ENCODE measurements at places on chromosomes 1 and 21.

DNA sequence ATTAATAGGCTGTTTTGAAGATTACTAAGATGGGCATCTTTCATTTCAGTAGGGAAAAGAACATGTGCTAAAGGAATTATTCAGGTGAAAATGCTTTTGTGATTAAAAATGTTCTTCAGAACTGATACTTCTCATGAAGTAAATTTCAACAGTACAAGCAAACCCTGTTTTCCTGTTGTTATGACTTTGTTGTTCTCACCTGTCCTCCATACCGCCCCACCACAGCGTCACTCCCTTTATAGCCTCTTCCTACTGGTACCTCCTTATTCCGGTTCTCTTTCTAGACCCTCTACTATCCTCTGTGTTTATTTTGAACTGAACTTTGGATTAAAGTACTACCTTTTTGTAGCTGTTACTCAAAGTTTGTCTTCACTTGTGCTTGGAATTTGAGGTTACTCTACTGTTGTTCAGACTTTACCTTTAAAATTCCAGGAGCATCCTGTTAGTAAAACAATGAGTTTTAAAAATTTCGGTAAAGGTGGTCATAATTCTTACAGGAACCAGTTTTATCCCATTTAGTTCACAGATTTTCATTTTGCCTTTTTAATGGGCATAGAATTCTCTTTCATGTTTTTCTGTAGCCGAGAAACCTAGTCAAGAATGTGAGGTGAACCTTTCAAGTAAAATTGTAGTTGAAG is 10.9 kb downstream of the CNST start:
- DNase-seq, result no peak

DNA sequence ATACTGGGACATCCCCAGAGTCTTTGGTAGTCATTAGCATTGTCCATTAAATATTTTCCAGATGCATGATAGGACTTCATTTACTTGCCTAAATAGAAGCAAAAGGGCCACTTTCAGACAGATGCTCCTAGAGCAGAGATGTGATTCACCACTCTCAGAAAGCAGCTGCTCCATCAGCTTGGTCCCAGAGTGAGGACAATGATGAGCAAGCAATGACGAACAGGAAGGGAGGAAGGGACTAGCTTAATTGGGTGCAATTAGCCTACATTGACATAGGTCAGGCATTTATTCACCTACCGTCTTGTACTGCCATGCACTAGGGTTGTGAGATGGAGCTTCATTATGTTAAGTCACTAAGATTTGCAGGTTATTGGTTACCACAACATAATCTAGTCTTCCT is 85.1 kb upstream of the PLXNA2 start:
- DNase-seq, result no peak

DNA sequence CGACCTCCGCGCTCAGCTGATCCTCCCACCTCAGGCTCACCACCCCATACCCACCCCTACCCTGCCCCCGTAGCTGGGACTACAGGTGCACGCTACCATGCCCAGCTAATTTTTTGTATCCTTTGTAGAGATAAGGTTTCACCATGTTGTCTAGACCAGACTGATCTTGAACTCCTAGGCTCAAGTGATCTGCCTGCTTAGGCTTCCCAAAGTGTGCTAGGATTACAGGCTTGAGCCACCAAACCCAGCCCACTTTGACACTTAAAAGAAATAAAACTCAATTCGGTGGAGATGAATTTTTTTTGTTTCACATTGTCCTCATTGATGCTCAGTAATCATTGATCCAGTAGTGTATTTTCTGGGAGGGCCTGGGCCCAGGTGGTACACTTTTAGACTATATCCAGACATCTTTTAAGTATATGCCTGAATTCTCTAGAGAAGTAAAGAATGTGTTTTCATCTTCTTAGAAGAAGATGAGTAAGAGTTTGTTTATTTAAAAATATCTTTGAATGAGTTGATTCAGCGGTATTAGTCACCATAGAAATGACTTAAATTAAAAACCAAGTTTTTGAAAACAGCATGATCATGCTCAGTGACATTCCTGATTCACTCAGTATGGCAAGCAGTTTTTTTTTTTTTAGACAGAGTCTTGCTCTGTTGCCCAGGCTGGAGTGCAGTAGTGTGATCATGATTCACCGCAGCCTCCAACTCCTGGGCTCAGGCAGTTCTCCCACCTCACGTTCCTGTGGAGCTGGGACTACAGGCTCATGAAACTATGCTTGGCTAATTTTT is 57.8 kb downstream of the EPB41 start:
- DNase-seq, result no peak

GRCh38 chr1:27931759-27932158 is 3.0 kb upstream of the SMPDL3B start:
- no peak for DNase-seq

GRCh38 chr21:15441992-15442391 is 287.8 kb upstream of the USP25 start:
- DNase-seq, result no peak

DNA sequence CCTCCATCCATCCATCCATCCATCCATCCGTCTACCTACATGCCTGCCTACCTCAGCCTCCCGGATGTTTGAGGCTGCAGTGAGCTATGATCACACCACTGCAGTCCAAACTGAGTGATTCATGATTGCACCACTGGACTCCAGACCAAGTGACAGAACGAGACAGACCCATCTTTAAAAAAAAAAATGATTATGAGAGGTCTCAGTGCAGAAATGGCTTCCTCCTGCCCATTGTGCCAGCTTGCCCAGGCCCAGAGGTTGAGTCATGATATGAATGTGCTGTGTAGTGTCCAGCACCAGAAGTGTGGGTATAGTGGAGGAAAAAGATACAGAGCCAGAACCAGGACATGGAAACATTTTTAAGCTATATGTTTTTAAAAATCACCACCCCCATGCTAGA is 149.9 kb downstream of the KIF26B start:
- no peak for DNase-seq

DNA sequence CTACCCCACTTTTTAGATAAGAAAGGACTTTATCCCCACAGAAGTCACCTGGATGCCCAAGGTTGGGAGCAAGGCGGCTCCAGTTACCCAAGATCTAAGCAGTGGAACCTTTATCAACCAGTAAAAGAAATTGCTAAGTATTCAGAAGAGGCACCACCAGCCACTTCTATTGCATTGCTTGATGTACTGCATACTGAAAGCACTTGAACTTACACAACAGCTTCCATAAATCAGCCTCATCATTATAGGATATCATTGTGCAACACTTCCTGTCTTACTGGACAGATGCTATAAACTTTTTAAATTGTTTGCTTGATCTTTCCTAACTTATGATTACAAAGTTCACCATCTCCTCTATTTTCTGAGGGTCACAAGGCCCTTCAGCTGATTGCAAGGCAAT is 642.7 kb upstream of the CXADR start:
- no peak for DNase-seq

- DNase-seq, result no peak
Observed at GRCh38 chr1:224542783-224543440, 73.2 kb upstream of the CNIH3 start.

DNA sequence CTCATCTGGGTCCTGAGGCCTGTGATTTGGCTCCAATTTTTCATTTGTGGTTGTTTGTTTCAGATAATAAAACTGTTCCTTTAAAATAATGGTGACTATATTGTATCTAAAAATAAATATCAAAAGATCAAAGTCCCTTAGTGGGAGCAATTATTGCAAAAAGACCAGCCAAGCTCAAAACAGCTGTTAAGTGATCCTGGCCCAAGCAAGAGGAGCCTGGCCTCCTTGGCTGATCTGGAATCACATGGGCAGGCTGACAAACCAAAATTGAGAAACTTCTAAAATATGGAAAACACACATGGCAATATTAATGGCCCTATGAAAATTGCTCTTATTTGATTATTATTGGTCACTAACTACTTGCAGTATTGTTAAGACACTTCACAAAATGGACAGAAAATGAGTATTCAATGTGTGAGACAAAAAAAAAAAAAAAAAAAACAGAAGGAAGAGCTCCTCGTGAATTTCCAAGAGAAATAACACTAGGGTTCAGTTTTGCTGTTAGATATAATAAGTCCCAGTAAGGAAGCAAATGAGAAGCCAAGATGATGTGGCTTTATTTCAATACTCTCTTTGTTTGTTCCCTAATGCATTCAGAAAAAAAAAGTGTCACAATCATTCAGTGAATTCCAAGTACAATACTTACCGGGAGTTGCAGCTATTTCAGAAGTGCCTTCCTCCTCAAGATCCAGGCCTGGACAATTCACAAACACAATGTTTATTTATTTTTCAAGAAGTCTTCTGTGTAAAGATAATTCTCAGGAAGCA is 105.1 kb downstream of the SEC16B start:
- DNase-seq, result no peak

DNA sequence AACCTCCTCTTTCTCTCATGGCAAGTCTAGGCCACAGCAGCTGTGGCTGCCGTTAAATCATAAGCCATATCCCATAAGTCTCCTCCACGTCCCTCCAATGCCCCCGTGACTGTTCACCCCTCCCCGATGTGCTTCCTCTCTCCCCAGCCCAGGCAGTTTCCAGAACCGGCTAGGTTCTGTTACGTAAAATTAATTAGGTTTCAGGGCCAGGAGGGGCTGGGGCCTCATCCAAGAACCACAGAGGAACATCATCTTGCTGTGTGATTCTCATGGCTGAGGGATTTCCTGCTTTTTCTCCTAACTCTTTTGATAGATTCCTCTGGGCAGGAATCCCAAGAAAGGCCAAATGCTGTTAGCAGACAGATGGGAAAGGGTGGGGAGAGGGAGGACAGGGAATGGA is 141.8 kb upstream of the AJAP1 start:
- DNase-seq, result no peak

DNA sequence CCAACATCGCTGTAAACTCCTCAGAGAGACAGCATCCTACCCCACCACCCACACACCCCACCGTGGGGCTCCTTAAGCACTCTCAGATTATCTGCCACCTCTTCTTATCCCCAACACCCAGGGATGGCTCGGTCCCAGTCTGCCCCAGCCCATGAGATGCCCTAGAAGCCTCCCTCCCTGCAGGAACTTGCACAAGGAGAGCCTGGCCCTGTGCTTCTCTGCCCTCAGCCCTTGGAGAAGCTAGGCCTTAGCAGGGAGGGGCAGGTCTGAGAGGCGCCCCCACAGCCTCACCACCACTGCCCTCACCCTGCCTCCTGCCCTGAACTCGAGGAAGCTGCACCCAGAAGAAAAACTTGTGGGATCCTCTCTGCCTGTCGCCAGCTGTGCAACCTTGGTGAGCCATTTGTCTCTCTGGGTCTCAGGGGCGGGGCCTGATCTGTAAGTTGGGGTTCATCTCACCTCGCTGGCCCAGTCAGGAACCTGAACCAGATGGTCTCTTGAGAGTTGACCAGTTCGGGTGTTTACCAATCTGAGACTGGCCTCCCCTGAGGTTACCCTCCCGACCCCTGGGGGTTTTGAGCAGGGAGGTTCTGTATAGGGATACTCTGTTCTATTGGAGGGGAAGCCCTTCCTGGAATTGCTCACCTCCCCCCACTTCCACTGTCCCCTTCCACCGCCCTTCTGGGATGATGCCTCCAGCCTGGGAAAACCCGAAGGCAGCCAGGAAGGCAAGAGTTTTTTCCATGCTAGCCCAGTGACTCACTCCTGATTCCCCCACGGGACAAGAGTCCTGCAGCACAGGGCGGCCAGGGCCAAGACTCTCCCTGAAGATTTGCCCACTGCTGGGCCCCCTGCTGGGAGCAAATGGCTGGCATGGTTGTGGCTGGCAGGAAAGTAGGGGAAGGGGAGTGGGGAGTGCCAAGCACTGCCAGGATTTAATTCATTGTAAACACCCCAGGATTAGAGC is at the start of gene S100A3:
TSS of gene S100A3 (minus strand) at position 537 of the 967 bp plus-strand sequence. CDS start 773 bp downstream, outside the sequence.
- DNase-seq, result no peak

DNA sequence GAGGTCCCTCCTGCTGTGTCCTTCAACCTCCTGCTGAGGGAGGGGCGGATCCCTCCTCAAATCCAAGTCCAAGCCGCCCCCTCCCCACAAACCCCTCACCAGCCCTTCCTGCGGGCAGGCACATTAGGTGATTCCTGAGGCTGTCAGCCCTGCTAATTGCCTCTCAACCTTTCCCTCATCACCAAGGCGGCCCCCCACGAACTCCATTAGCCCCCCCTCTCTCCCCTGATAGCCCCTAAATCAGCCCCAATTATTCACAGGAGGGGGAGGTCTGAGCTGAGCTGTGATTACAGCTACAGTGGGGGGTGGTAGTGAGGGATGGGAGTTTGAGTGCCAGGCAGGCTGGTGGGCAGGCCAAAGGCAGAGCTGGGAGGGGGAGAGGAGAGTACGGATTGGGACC is 5.8 kb upstream of the PEAR1 start:
- no peak for DNase-seq

DNA sequence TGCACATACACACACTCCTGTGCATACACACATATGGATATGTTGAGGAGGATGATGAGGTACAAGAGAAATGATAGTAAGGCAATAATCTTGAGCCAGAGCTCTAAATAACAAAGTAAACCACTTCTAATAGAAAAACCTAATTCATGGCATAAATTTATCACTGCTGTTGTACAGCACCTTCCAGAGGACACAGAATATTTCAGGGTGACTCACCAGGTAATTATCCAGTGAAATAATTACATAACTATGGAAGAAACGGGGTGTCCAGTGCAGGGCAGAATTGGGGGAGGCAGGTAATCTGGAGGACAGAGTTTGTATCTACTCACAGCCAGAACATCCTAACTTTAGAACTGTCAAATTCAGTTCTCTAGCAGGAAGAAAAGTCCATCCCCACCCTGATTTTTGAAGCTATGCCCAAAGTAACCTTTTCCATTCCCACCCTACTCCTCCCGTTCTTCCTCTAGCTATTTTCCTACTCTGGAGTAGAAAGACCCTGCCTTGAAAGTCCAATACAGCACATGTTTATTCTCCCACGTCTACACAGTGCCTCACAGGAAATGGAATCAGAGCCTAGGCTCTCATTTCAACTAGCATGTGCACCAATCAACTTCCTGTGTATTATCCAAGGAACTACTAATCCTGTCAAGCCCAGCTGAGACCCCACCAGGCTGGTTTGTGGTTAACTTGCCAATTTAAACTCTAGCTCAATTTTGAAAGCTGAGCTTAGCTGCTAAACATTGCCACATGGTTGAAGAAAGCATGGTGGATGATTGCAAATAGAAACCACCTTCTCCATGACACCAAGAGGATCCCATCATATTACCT is 96.6 kb downstream of the PTPN14 start:
- DNase-seq, result no peak

DNA sequence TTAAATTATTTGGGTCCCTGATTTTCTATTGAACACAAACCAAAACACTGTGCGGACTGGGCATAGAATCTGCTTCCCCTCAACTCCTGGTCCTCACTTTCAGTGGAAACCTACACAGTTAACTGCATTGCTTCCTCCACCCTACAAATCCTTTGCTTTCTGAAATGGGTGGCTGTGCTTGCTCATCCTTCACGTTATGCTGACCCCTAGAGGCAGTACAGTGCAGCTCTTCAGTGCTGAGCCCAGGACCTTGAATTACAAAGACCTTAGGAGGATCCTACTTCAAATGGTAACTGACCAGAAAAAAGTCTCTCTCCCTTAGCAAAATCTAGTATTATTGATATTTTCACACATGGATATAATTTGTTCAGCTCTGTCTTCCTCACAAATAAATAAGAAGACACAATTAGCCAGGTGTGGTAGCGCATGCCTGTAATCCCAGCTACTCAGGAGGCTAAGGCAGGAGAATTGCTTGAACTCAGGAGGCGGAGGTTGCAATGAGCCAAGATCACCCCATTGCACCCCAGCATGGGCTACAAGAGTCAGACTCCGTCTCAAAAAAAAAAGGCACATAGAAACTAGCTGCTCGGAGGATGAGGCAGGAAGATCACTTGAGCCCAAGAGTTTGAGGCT is 63.4 kb upstream of the L1TD1 start:
- no peak for DNase-seq

- no peak for DNase-seq
Observed at GRCh38 chr1:36964830-36965229, 69.5 kb downstream of the GRIK3 start.
